ENCODE measurements at places on chromosomes 1 and 21. TPM values are rescaled to one million over a fixed set of nuclear protein-coding genes. Genes with fewer than 3 reads are reported as not detected.

Gene LEMD1
- total RNA-seq = not detected

Gene PRELP
- total RNA-seq = 16.7 TPM

- DNase-seq = no peak
Measured at GRCh38 chr1:37519613-37520012, 5.0 kb upstream of the MEAF6 start.

- no peak for DNase-seq
Measured at GRCh38 chr1:230313453-230314141, 112.5 kb downstream of the PGBD5 start.

- DNase-seq = no peak
Measured at GRCh38 chr1:208298593-208299269, 54.5 kb upstream of the PLXNA2 start.
